Thymus (tissue), 14 donors: ENCODE measurements at places on chromosomes 12 and 14.

DNA sequence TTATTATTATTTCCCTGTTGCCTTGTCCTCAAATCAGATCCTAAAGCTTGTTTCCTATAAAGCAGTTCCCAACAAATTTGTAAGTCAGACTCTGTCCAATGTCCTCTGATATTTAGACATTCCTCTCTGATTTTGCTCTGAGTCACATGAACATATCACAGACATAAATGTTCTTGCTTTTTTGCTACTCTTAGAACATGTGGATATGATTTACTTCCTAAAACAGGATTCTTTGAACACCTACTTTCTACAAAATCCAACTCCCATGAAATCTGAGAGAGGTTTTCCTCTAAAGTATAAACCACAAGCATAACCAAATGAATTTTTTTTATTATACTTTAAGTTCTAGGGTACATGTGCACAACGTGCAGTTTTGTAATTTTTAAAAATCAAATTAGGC, 181.3 kb upstream of the SLC38A2 start:
- DNase-seq = no peak
- H3K27ac ChIP-seq = no peak overlapping the region
- no peaks in the 10 kb centered on the region for H3K27me3 ChIP-seq
- H3K4me1 ChIP-seq = no peaks in the 10 kb centered on the region

DNA sequence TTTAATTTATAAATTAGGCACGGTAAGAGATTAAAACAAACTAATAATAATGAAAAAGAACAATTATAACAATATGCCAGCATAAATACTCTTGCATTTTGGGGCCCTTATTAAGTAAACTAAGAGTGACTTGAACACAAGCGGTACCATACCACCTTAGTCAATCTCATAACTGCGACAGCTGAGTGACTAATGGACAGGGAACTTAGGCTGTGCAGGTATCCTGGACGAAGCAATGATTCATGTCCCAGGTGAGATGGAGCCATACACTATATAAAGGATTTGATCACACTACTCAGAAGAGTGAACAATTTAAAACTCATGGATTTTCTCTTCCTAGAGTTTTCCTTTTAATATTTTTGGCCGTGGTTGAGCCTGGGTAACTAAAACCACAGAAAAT, 4.3 kb downstream of the KLRC4 start:
- DNase-seq = no peak
- H3K27me3 ChIP-seq = no peaks in the 10 kb centered on the region
- no peaks in the 10 kb centered on the region for H3K36me3 ChIP-seq
- no peaks in the 10 kb centered on the region for H3K4me1 ChIP-seq
- H3K4me3 ChIP-seq = no peak overlapping the region
- no peak overlapping the region for H3K27ac ChIP-seq

DNA sequence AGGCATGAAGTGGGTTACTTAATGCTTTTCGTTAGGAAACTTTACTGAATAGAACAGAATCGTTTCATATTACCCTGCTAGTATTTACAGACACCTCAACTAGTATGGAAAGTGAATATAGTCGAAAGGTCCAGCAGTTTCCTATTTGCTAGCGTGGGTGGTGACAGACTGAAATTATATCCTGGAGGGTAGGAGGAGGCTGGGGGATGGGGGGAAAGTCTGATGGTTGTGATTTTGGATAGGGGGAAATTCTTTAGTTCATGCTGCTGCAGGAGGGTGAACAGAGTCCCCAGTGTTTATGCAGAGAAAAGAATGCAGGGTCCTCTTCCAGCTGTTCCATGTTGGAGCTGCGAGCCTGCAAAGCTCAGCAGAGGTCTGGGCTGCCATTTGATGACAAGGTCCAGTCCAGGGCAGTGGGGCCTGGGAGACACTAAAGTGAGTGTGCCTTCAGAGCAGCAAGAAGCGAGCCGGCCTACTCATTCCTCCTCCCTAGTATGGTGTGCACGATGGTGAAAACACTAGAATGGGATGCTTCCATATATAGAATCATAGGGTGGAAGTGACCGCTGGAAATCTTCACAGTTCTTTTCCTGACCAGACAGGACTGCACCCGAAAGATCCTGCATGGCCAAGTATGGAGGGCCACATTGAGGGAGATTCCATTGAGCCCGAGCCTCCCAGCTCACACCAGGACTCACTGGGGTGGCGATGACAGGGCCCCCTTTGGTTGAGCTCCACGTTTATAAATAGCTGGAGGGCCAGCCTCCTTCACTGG, 2.1 kb downstream of the SAMD4A start:
- H3K27me3 ChIP-seq = peaks cover 63% of the 10 kb centered on the region
- H3K27ac ChIP-seq = no peak overlapping the region
- no peaks in the 10 kb centered on the region for H3K36me3 ChIP-seq
- no peak overlapping the region for H3K4me3 ChIP-seq
- no peak for DNase-seq

DNA sequence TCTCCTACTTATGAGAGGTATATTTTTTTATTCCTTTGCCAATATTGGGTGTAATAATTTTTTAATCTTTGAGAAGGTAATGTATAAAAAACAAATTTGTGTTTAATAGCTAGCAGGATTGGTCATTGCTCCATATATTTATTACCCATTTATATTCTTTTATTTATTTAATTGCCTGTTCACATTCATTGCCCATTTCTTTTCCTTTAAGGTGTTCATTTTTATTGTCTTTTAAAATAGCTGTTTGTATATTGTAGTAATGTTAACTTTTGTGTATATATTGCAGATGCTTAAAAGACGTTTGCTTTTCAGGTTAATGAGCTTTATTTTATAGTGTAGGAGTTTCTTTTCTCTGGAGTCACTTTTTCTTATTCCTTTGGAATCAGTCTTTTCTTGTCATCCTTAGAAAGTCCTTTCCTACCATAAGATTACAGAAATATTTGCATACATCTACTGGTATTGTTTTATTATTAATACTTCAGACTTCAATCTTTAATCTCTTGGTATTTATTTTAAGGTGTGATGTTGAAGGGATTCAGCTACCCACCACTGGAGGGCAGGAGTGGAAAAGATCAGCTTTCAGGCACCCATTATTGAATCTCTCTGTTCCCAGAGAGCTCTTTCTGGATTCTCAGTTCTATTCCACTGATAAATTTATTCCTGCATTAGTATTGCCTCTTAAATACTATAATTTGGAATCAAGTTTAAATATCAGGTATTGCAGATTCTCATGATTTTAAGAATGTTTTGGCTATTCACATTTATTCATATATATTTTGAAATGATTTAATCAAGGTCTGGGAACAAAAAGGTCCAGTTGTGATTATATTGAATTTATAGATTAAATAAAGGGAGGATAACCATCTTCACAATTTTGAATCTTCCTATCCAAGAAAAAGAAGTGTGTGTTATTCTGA, 17.3 kb downstream of the PPM1A start:
- H3K4me1 ChIP-seq = no peaks in the 10 kb centered on the region
- H3K4me3 ChIP-seq = no peak overlapping the region
- no peak for DNase-seq
- no peak overlapping the region for H3K27ac ChIP-seq
- H3K27me3 ChIP-seq = no peaks in the 10 kb centered on the region

DNA sequence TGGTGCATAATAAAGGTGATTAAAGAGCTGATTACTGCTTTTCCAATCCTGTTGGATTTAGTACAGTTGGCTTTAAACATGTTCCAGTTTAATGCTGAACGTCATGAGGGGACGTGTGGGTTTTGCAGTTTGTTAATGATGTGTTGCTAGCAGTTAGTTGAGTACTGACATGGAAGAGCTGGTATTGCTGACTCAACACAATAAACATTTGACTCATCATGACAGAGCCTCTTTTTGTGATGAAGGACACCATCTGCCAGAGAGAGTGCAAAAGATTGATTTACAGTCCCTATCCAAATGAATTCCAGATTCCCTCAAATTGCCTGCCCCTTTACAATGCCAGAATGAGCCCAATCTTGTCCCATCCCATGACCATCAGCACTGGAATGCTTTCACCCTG, 346.2 kb upstream of the PRICKLE1 start:
- no peaks in the 10 kb centered on the region for H3K27me3 ChIP-seq
- H3K36me3 ChIP-seq = no peaks in the 10 kb centered on the region
- H3K4me3 ChIP-seq = no peak overlapping the region
- no peak overlapping the region for H3K27ac ChIP-seq

GRCh38 chr14:75631453-75631831, 29.2 kb downstream of the ERG28 start:
- no peaks in the 10 kb centered on the region for H3K4me1 ChIP-seq
- peaks cover 3% of the 10 kb centered on the region for H3K27me3 ChIP-seq
- no peak overlapping the region for H3K27ac ChIP-seq
- DNase-seq = no peak
- no peak overlapping the region for H3K4me3 ChIP-seq

- no peak overlapping the region for H3K27ac ChIP-seq
- no peak for DNase-seq
- H3K4me3 ChIP-seq = no peak overlapping the region
- peaks cover 36% of the 10 kb centered on the region for H3K4me1 ChIP-seq
- no peaks in the 10 kb centered on the region for H3K36me3 ChIP-seq
- peaks cover 95% of the 10 kb centered on the region for H3K27me3 ChIP-seq
Observed at GRCh38 chr14:105476831-105477659, 2.4 kb downstream of the CRIP2 start.

DNA sequence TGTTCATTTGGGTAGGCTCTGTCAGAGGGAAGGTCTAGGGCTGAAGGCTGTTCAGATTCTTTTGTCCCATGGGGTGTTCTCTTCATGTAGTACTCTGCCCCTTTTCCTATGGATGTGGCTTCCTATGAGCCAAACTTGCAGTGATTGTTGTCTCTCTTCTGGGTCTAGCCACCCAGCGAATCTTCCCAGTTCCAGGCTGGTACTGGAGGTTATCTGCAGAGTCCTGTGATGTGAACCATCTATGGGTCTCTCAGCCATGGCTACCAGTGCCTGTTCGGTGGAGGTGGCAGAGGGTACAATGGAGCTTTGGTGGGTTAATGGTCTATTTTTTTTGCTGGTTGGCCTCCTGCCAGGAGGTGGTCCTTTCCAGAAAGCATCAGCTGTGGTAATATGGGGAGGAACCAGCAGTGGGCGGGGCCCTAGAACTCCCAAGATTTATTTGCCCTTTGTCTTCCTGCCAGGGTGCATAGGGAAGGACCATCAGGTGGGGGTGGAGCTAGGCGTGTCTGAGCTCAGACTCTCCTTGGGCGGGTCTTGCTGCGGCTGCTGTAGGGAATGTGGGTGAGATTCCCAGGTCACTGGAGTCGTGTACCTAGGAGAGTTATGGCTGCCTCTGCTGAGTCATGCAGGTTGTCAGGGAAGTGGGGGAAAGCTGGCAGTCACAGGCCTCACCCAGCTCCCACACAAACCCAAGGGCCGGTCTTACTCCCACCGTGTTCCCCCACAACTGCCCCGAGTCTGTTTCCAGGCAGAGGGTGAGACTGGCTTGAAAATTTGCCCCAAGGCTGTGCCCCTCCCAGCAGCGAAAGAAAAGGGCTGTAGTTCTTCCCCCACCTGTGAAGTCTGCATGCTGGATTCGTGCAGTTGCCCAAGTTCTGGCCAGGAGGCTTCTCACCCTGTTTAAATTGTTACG, 17.5 kb downstream of the MTRFR start:
- no peak overlapping the region for H3K27ac ChIP-seq
- H3K27me3 ChIP-seq = no peaks in the 10 kb centered on the region
- no peak for DNase-seq
- no peak overlapping the region for H3K4me3 ChIP-seq
- peaks cover 66% of the 10 kb centered on the region for H3K36me3 ChIP-seq

GRCh38 chr14:31480156-31480555, 7.7 kb downstream of the GPR33 start:
- no peaks in the 10 kb centered on the region for H3K36me3 ChIP-seq
- H3K4me1 ChIP-seq = no peaks in the 10 kb centered on the region
- H3K27ac ChIP-seq = no peak overlapping the region
- DNase-seq = no peak
- no peak overlapping the region for H3K4me3 ChIP-seq

GRCh38 chr12:69343357-69343756, 4.8 kb upstream of the LYZ start:
- no peaks in the 10 kb centered on the region for H3K4me1 ChIP-seq
- no peak for DNase-seq
- H3K27me3 ChIP-seq = no peaks in the 10 kb centered on the region
- H3K4me3 ChIP-seq = no peak overlapping the region
- no peak overlapping the region for H3K27ac ChIP-seq

DNA sequence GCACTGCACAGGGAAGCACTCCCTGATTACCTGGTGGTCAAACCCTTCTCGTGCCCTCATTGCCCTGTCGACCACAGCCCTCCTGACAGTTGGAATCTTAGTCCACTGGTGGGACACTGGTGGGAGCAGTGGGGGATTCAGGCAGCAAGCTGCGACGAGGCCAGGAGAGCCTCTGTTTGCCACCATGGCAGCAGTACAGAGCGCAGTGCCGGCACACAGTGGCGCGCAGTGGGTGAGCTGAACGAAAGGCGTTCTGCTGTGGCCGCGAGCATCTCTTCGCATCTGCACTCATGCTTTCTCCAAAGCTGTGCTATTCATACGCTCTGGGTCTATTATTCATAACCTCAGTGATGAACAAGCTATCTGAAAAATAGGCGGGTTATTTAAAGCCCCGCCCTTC, 14.3 kb downstream of the RFLNA start:
- H3K27ac ChIP-seq = no peak overlapping the region
- no peak for DNase-seq
- no peak overlapping the region for H3K4me3 ChIP-seq
- H3K4me1 ChIP-seq = no peaks in the 10 kb centered on the region
- H3K27me3 ChIP-seq = no peaks in the 10 kb centered on the region
- H3K36me3 ChIP-seq = no peaks in the 10 kb centered on the region

GRCh38 chr12:93856611-93857010, 179.4 kb downstream of the CRADD start:
- H3K4me1 ChIP-seq = no peaks in the 10 kb centered on the region
- no peaks in the 10 kb centered on the region for H3K36me3 ChIP-seq
- DNase-seq = no peak
- H3K4me3 ChIP-seq = no peak overlapping the region

- no peak overlapping the region for H3K4me3 ChIP-seq
- H3K27ac ChIP-seq = no peak overlapping the region
- H3K27me3 ChIP-seq = peaks cover 80% of the 10 kb centered on the region
- no peak for DNase-seq
- no peaks in the 10 kb centered on the region for H3K4me1 ChIP-seq
- no peaks in the 10 kb centered on the region for H3K36me3 ChIP-seq
Observed at GRCh38 chr12:53940443-53941014, 1.9 kb downstream of the HOXC13 start.

GRCh38 chr12:75814851-75815754, 216.5 kb downstream of the PHLDA1 start:
- no peak overlapping the region for H3K27ac ChIP-seq
- no peaks in the 10 kb centered on the region for H3K27me3 ChIP-seq
- H3K4me1 ChIP-seq = peaks cover 4% of the 10 kb centered on the region
- no peaks in the 10 kb centered on the region for H3K36me3 ChIP-seq
- peak; percentile 4 for DNase-seq
- no peak overlapping the region for H3K4me3 ChIP-seq
